Cortex of kidney (tissue), 1 donor: ENCODE measurements at places on chromosomes 7 and 10.

GRCh38 chr10:97412891-97413304 is 11.8 kb upstream of the RRP12 start:
- no peak for DNase-seq

DNA sequence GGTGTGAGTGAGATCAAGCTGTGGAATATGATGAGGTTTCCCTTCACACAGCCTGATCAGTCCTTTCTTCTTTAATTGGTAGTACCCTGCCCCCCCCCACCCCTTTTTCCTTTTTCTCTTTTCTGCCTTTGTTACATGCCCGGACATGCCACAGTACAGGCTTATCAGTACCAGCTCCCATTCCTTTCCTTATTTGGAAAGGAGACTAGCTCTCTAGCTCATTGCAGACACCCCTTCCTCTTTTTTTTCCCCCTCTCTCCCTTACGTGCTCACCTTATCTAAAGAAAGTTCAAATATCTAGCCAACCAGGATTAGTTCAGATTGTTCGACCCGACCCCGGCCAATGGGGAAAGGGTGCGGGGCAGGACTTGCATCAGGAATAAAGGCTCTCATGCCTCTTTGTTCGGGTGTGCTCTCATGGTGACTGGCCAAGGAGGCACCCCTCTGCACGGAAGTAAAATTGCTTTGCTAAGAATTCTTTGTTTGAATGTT is 230.4 kb downstream of the ACTR3B start:
- no peak for DNase-seq

GRCh38 chr10:34224639-34225038 is 590.5 kb downstream of the PARD3 start:
- DNase-seq: no peak

GRCh38 chr10:49172061-49172776 is 16.0 kb downstream of the TMEM273 start:
- no peak for DNase-seq

GRCh38 chr10:35226507-35226906 is 99.9 kb downstream of the CREM start:
- no peak for DNase-seq

GRCh38 chr7:128115821-128116723 is 84.8 kb upstream of the LRRC4 start:
- no peak for DNase-seq

DNA sequence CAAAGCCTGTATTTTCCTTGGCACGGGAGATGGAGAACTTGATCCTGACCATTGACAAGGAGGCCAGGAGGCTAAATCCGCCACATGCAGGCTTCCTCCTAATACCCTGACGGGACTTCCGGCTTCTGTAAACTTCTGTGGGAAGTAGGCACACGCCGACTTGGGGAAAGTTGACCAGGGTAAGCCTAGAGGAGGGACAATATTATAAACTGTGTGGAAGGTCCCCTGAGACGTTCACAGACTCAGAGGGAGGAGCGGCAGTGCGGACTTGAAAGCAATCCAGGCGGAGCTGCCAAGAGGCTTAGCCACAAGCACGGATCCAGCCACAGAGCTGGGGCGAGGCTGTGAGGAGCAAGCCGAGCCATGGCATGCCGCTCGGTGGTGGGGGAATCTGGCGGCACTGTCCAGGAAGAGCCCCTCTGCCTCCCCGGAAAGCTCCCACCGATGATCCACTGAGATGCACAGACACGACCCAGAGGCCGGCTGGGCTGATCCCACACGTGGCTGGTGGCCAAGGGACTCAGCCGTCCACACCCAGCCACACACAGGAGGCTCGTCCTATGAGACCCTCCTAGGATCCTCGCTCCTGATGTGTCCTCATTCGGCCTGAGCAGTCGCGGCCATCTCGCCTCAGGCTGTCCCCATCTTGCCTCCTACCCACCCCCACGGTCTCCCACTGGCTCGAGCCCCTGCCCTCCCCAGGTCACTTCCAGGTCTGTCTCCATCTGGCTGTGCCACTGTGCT is 40.0 kb upstream of the INSIG1 start:
- no peak for DNase-seq

- DNase-seq: no peak
These were observed 169.3 kb upstream of the MAGI2 start for GRCh38 chr7:79622781-79623180.

DNA sequence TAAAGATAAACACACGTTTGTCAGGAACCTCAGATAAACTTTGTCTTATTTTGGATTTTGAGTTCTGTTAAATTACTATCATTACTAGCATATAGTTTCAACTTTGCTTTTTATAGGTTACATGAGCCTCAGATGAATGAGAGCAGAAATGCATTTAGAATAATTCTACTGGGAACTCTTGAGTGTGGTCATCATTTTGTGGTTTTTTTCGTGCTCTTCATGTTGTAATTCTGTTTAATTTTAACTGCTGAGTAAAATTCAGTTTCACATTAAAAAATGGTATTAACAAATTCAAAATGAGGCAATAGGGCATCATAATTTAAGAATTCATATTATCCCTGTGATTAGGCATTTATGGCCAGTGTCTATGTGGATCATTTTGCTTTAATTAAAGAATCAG is 72.9 kb downstream of the GNAI1 start:
- no peak for DNase-seq

- no peak for DNase-seq
These were observed 31.0 kb upstream of the LRRC18 start for GRCh38 chr10:48970654-48971053.

DNA sequence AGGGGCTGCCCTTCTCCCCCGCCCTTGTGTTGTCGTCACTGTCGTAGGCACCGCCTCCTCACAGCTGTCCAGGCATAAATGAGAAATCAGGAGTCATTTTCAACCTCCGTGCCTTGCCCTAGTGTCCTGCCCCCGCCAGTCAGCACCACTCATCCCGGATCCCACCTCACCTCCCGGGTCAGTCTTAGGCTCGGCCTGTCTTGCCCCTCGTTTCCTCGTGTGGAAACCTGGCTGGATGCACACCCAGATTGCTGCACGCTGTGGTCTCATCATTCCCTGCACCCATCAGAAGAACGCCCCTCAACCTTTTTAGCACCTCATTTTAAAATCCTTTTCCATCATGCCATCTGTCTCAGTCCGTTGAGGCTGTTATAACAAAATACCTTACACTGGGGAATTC is 213.1 kb downstream of the HECW1 start:
- no peak for DNase-seq

DNA sequence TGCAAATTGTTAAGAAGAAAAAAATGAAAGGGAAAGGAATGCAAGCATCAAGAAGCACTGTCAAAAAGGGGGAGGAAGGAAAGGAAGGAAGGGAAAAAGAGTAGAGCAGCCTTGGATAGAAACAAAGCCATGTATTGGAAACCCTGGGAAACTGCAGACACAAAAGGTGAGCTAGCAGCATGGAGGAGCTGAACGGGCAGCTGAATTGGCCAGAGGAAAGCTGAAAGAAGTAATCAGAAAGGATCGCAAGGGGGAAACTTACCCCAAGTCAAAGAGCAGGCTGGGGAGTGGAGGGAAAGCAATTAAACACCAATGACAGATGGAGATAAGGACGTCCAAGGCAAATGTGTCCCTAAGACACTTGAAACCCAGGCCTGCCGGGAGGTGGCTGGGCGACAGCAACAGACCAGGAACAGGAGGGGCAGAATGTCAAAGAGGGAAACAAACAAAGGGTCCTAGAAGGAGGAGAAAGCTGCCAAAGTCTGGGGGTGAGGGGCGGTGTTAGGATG is 93.8 kb upstream of the SVIL start:
- DNase-seq: no peak

DNA sequence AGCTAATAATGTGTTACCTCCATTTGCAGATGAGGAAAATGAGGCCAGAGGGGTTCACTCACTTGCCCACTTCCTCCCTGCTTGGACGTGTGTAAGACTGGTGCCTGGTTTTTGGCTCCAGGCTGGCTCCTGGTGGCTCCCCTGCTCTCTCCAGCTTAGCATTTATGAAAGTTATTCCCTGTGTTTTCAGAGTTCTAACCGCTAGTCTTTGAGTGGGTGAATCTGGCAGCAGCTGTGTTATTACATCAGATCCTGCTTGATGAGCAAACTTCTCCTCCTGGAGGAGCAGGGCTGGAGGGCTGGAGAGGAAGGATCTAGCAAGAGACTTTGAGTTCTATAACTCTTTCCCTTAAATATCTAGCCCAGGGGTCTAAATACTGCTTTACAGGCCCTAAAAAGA is 80.9 kb upstream of the AGBL3 start:
- DNase-seq: no peak

DNA sequence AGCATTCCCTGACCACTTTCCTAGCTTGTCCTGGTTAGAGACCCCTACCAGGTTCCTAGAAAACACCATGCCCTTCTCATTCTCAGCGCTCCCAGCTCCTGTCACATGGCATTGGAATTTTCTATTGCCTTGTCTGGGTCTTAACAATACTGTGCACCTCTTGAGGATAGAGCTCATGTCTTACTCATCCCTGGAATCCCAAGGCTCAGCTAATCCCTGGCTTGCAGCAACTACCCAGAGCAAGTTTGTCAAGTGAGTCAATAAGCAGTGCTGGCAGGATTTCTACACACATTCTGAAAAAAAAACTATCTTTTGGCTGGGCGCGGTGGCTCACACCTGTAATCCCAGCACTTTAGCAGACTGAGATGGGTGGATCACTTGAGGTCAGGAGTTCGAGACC is 11.7 kb upstream of the PRDX3 start:
- no peak for DNase-seq

- DNase-seq: no peak
These were observed 123.1 kb downstream of the NRBF2 start for GRCh38 chr10:63256009-63256773.

DNA sequence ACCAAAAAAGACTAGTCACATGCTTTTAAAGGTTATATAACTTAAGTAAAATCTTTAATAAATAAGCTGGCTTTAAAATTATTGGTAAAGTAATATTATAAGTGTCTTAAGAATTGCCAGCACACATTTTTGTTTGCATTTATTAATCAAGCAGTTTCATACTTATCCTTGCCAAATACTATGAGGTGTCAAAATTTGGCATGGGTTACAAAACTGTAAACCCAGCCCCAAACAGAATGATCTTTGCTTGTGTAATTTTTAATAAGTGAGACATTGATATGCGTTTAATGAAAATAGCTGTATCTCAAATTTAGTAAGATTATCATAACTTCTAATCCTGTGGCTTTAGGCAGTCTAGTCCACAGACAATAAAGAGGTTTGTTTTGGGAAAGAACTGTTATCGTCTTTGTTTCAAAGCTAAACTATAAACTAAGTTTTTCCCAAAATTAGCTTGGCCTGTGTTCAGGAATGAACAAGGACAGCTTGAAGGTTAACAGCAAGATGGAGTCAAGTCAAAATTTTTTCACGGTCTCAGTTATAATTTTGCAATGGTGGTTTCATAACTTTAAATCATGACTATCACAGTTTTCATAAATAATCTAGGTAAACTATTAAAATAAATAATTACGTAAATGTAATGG is 72.8 kb downstream of the ST8SIA6 start:
- DNase-seq: no peak

DNA sequence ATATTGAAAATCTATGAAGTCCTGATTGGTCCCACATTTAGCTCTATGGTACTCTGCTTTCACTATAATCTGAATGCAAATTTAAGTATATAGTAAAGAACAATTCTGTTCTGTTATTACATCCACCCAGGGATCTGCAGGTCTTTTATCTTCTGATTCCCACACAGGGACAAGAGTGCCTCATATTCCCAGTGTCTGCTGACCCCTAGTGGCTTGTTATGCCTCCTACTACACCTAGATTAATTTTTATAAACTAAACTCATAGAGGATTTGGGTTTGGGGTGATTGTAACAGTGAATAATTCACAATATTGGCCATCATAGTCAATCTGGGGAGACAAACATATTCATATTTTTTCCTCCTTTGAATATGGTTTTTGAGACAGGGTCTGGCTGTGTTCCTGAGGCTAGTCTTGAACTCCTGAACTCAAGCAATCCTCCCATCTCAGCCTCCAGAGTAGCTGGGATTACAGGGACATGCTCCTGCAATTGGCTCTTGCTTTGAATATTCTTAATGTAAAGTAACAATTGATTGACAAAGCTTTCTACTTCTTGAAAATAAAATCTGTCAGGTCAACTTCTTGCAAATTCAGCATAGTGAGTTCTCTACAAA is 282.1 kb downstream of the KCND2 start:
- no peak for DNase-seq

- no peak for DNase-seq
These were observed 432.7 kb downstream of the DPP6 start for GRCh38 chr7:154484943-154485342.

DNA sequence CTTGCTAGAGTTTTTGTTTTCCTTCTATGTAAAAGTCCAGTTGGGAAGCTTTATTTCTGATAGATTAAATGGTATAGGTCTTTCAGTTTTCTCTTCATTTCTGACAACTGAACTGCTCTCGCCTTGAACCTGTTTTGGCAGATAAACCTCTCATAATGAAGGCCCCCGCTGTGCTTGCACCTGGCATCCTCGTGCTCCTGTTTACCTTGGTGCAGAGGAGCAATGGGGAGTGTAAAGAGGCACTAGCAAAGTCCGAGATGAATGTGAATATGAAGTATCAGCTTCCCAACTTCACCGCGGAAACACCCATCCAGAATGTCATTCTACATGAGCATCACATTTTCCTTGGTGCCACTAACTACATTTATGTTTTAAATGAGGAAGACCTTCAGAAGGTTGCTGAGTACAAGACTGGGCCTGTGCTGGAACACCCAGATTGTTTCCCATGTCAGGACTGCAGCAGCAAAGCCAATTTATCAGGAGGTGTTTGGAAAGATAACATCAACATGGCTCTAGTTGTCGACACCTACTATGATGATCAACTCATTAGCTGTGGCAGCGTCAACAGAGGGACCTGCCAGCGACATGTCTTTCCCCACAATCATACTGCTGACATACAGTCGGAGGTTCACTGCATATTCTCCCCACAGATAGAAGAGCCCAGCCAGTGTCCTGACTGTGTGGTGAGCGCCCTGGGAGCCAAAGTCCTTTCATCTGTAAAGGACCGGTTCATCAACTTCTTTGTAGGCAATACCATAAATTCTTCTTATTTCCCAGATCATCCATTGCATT is 27.1 kb downstream of the MET start:
- DNase-seq: no peak

- no peak for DNase-seq
These were observed 119.6 kb downstream of the EMX2 start for GRCh38 chr10:117662126-117662525.

- no peak for DNase-seq
These were observed 62.3 kb downstream of the ATE1 start for GRCh38 chr10:121865554-121865953.

- DNase-seq: no peak
These were observed 36.3 kb downstream of the POT1 start for GRCh38 chr7:124893140-124893827.

DNA sequence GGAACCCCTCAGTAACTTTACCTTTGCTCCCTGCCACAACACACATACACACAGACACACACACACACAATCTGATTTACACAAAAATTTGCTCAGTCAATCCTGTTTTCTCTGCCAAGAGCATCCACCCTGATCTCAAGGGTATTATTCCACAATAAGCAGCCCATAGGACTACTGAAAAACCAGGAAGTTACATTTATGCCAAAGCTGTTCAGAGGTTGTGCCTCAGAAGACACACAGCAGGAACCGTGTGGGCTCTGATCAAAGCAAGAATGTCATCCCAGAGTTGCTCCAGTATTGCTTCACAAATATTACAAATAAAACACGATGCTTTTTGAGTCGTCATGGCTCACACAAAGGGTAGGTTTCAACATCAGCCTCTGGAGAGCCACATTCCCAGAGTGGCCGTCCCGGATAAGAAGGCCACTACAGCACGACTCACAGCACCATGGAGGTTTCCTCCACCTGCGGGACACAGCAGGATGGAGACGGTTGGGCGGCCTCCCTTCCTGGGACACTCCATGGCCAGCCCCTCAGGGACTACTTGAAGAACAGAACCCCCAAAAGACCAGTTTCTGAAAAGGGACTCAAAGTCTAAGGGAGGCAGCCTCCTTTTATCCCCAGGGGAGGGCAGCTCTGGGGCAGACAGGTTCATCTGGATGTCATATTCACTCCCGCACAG is 1.6 kb downstream of the AIFM2 start:
- no peak for DNase-seq
